Activated T-helper 9 cell treated with anti-CD3 and anti-CD28 coated beads, Interleukin-2, amount 50 U/mL, for 16 hours (primary cell): ENCODE measurements at places on chromosomes 2 and 18.

- no peak for DNase-seq
Observed at GRCh38 chr2:138023298-138023697, 59.0 kb downstream of the HNMT start.

- DNase-seq: no peak
Observed at GRCh38 chr2:141728142-141728541, 402.7 kb downstream of the LRP1B start.

DNA sequence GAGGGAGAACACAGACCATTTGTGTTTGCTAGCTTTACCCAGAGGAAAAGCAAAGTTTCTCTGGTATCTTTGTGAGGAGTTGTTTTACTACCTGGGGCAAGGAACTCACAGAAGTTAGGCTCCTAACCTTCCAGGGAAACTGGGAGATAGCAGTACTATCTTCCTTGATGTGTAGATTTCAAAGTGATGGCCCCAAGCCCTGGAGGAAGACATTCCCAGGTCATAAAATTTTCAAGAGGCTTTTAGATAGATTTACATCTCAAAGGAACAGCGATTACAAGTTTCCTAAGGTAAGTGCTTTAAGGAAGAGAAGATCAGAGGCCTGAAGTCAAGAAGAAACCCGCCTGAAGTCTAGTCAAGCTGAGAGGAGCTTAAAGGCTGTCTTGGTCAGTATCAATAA is 1187.8 kb upstream of the TMEFF2 start:
- no peak for DNase-seq

- DNase-seq: no peak
Observed at GRCh38 chr2:163548970-163549369, 186.8 kb downstream of the FIGN start.

- DNase-seq: no peak
Observed at GRCh38 chr2:58698620-58699019, 457.5 kb upstream of the FANCL start.

DNA sequence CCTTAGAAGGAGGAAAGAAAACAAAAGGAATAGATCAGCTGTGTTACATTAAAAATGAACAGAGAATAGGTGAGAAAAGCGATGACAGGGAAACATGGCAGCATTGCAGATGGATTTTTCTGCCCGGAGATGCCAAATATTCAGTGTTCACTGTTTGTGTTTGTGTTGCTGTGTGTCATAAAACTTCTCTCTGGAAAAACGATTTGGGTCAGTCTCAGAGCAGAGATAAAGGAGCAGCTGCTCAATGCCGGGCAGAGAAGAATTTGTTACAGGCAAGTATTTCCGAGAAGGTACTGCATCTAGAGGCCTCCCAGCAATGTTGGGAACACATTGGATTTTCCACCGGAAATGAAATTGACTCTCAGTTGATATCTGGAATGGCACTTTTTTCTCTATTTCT is 156.4 kb upstream of the KLHL14 start:
- no peak for DNase-seq

- DNase-seq: no peak
Observed at GRCh38 chr2:203246646-203247045, 7.8 kb downstream of the CYP20A1 start.

DNA sequence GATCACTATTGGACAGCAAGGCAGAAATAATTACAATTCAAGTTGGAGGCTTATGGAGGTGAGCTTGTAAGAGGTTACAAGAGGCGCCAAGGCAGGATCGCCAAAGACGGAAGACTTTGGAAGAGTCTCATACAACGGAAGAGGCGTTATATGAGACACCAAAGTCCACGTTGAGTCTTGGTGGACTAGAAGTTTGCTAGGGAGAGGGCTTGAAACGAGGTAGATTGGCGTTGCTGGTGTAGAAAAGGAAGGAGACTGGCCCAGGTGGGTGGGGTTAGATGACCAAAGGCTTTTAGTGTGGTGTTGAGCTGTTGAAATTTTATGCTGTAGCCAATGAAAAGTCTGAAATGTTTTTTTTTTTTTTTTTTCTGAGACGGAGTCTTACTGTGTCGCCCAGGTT is 1.4 kb downstream of the MSH2 start:
- no peak for DNase-seq

DNA sequence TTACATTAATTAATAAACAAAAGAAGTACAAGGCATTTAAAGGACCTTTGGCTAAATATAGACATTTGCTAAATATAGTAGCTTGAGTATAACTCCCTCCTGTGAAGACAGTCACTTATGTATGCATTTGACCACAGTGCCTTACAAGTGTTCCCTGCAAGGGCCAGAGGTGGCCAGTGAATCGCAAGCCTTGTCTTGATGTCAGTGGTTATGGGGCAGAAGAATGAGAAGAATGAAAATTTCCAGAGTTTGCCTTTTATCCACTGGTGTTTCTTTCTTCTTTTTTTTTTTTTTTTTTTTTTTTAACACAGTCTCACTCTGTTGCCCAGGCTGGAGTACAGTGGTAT is 1.8 kb downstream of the LRRFIP1 start:
- no peak for DNase-seq

DNA sequence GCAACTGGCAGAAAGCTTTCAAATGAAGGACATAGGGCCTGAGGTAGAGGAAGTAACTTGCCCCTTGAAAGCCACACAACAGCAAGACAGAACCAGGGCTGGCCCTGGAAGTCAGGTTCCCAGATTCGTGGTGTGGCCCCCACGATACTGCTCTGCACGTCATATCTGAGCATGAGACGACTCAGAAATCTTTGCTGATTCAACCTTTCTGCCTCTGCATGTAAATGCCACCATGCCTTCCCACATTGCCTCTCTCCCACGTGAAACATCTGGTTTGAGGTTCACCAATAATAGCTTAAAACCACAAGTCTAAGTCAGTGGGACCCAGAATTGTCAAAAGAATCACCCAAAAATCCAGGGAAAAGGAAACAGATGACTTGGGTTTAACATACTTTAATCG is 214.0 kb upstream of the TRIB2 start:
- DNase-seq: peak; percentile 33

GRCh38 chr2:54428108-54428831 is 27.9 kb upstream of the SPTBN1 start:
- no peak for DNase-seq

DNA sequence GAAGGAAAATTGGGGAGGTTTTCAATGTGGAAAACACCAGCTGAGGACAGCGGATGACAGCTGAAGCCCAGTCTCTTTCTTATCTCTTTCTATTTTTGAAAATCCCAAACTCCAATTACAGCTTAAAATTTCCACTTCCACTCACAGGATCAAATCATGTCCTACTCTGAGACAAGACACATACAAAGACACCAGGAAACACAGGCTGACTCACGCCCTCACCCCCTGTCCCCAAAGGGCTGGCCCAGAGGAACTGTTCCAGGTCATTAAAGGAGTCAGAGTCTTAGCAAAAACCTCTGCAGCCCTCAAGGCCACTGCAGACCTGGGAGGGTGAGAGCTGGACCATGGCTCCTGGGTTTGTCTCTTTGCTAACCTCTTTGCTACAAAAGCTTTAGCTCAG is 143.1 kb upstream of the CAPN13 start:
- no peak for DNase-seq

DNA sequence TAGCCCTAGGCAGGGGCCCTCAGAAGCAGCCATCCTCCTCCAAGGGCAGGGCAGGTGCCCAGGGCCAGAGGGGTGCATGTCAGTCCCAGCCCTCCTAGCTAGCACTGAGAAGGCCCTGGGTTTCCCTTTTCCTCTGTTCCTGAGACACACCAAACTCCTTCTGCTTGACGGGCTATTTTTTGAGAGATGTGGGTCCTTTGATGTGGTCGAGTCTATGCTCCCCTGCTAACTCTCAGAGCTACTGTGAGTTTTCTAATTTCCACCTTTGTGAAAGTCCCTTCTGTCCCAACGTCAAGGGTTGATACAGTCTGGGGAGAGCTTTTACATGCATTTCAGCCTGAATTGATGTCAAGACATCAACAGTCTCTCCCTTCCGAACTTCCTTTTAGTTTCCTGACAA is 51.4 kb downstream of the TRPM8 start:
- DNase-seq: no peak

DNA sequence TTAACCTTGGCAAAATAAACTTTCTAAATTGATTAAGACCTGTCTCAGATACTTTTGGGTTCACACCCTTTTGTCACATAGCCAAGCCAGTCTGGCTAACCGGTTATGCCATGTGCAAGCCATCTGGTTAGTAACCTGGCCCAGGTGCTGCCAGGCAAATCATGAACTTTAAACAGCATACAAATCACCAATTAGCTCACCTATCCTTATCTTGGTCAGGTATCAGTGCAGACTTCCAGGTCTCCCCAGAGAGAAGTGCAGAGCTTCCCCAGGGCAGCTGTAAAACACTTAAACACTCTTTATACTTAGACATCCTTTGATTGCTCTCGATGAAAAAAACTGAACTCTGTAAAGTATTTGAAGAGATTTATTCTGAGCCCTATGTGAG is 14.9 kb upstream of the MC5R start:
- DNase-seq: no peak

DNA sequence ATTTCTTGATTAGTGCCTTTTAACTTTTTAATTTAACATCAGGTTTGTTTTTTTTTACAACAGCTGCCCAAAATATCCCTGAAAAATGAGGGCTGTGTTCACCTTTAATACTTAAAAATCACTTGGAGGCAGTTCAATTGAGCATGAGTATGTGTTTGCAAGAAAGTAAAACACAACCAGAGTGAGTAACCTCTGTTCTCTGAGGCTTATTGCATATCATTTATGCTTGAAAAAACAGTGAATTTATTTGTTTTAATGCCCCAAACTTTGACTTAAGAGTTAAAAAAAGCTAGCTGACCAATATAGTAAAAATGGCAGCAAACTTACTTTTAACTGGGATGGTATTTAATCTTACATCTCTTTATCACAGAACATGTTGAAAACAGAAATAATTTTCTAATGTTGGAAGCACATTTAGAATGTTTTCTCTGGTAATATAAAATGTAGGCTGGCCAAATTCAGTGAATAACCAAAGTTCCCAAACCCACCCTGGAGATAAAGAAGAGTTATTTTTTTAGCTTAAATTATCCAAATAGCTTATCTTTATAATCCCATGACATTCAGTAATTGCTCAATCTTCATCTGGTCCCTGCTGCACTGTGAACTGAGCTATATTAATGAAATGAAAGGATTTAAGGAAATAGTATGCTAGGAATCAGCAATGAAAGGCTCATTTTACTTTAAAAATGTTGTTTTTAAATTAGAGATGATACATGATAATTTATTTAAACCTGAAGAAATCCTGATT is 24.8 kb upstream of the EFEMP1 start:
- no peak for DNase-seq

- no peak for DNase-seq
Observed at GRCh38 chr2:83459456-83459855, 999.6 kb downstream of the SUCLG1 start.

DNA sequence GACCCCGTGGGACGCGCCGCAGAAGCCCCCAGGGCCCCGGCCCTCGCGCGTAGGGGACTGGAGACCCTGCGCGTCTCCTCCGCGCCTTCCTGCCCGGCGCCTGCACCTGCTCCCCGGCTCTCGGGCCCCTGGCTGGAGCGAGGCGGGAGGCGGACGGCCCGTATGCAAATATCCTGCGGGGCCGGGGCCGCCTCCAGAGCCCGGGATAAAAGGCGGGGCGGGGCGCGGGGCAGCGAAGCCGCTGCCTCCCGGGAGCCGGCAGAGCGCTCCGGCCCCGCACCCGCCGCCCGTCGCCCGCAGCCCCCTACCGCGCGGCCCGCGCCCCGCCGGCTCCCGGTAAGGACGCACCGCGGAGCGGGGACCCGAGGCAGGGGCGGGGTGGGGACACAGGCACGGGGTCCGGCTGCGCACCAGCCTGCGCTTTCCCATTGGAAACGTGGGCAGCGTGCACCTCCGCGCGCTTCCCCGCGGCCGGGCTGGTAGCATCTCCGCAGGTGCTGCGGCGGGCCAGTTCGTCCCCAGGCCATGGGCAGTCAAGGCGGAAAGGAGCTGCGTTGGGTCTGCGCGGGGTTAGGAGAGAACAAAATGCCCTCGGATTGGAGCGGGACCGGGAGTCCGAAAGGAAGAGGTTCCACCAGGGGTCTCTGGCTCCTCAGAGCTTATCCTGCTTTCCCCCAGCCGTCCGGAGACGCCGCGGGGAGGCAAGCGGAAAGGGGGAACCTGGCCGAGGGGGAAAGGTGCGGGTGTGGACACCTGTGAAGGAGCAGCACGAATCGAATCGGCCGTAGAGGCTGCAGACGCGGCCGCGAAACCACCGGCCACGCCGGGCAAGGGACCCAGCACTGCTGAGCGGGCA is at the start of gene ATP6V1C2:
ATP6V1C2 (plus strand) TSS at position 235 of the 856 bp plus-strand sequence. CDS start 1,220 bp downstream, outside the sequence.
- DNase-seq: no peak

DNA sequence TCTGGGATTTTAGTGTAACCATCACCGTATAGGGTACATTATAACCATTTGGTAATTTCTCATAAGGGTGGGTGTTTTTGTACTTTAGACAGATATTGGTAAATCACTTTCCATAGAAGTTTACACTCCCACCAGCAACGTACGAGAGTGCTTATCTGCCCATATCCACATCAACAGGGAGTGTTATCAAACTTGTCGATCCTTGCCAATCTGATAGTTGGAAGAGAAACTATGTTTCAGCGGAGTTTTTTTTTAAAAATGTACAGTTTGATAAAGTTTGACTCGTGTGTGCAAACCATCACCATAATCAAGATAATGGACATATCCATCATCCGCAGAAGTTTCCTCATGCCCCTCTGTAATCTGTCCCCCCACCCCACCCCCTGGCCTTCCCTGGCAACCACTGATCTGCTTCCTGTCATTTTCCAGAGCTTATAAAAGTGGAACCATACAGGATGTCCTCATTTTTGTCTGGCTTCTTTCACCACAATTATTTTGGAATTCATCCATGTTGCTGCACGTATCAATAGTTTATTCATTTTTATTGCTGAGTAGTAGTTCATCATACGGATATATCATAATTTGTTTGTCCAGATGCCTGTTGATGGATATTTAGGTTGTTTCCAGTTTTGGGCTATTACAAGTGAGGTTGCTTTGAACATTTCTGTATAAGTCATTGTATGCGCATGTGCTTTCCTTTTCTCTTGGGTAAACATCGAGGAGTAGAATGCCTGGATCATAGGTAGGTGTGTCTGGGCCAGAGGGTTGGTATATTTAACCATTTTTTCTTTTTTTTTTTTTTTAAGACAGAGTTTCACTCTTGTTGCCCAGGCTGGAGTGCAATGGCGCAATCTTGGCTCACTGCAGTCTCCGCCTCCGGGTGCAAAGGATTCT is 18.6 kb downstream of the GLI2 start:
- DNase-seq: no peak
